Activated CD8-positive, alpha-beta T cell treated with anti-CD3 and anti-CD28 coated beads, Interleukin-2, amount 10 ng/mL, durations not matched to agents 7 days and 5 days (primary cell): ENCODE measurements at places on chromosomes 2 and 18. TPM values are rescaled to one million over a fixed set of nuclear protein-coding genes. Genes with fewer than 3 reads are reported as not detected.

GRCh38 chr2:239169311-239170048 is 231.3 kb downstream of the HDAC4 start:
- H3K27me3 ChIP-seq, result no peaks in the 10 kb centered on the region
- no peak for DNase-seq
- H3K4me1 ChIP-seq, result peaks cover 12% of the 10 kb centered on the region
- H3K4me3 ChIP-seq, result no peak overlapping the region
- H3K27ac ChIP-seq, result no peak overlapping the region
- H3K36me3 ChIP-seq, result peaks cover 47% of the 10 kb centered on the region

GRCh38 chr2:220434385-220434784 is 807.0 kb downstream of the SLC4A3 start:
- no peak overlapping the region for H3K4me3 ChIP-seq
- H3K27me3 ChIP-seq, result no peaks in the 10 kb centered on the region
- no peaks in the 10 kb centered on the region for H3K4me1 ChIP-seq
- H3K27ac ChIP-seq, result no peak overlapping the region

- no peak overlapping the region for H3K4me3 ChIP-seq
- no peak for DNase-seq
- H3K36me3 ChIP-seq, result no peaks in the 10 kb centered on the region
- H3K4me1 ChIP-seq, result no peaks in the 10 kb centered on the region
- peaks cover 9% of the 10 kb centered on the region for H3K27me3 ChIP-seq
These were observed 35.3 kb upstream of the GCC2 start for GRCh38 chr2:108413711-108414095.

- DNase-seq, result no peak
- peaks cover 15% of the 10 kb centered on the region for H3K4me1 ChIP-seq
- H3K27me3 ChIP-seq, result peaks cover 2% of the 10 kb centered on the region
- H3K27ac ChIP-seq, result no peak overlapping the region
- no peaks in the 10 kb centered on the region for H3K36me3 ChIP-seq
These were observed 114.9 kb downstream of the ICOS start for GRCh38 chr2:204051476-204051875.

DNA sequence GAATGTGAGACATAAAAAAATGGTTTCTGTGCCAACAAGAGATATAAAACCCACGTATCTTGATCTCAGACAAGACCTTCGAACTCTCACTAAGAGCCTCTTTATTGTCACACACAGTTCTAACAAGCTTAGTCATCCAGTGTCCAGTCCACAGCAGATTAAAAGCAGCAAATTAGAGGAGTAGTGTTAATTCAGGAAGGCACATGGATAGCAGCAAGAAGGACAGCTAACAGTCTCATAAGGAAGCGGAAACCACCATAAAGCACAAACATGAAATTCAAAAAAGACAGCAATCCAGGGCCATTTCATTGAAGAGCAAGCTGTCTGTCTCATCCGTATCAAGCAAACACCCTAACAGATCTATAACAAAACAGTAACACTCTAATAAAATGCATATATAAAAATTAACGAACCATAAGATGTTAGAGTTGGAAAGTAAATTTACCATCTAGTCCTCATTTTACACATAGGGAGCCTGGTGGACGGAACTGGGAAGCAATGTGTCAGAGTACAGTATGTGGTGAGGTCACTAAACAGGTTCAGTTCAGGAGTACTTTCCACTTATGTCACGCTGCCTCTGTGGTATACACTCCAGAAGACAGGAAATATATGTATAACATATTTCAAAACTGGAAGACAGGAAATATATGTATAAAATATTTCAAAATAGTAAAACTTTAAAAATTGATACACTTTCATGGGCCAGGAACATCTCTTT is 18.3 kb downstream of the AAK1 start:
- no peaks in the 10 kb centered on the region for H3K27me3 ChIP-seq
- H3K27ac ChIP-seq, result no peak overlapping the region

- H3K27me3 ChIP-seq, result no peaks in the 10 kb centered on the region
- no peaks in the 10 kb centered on the region for H3K36me3 ChIP-seq
- no peak overlapping the region for H3K27ac ChIP-seq
- peaks cover under 1% of the 10 kb centered on the region for H3K4me1 ChIP-seq
- H3K4me3 ChIP-seq, result no peak overlapping the region
These were observed 21.2 kb upstream of the ALPI start for GRCh38 chr2:232434563-232435374.

- no peaks in the 10 kb centered on the region for H3K36me3 ChIP-seq
- no peak overlapping the region for H3K27ac ChIP-seq
- no peak for DNase-seq
- H3K4me1 ChIP-seq, result no peaks in the 10 kb centered on the region
- no peaks in the 10 kb centered on the region for H3K27me3 ChIP-seq
- no peak overlapping the region for H3K4me3 ChIP-seq
These were observed 127.8 kb downstream of the INHBB start for GRCh38 chr2:120473522-120474271.

DNA sequence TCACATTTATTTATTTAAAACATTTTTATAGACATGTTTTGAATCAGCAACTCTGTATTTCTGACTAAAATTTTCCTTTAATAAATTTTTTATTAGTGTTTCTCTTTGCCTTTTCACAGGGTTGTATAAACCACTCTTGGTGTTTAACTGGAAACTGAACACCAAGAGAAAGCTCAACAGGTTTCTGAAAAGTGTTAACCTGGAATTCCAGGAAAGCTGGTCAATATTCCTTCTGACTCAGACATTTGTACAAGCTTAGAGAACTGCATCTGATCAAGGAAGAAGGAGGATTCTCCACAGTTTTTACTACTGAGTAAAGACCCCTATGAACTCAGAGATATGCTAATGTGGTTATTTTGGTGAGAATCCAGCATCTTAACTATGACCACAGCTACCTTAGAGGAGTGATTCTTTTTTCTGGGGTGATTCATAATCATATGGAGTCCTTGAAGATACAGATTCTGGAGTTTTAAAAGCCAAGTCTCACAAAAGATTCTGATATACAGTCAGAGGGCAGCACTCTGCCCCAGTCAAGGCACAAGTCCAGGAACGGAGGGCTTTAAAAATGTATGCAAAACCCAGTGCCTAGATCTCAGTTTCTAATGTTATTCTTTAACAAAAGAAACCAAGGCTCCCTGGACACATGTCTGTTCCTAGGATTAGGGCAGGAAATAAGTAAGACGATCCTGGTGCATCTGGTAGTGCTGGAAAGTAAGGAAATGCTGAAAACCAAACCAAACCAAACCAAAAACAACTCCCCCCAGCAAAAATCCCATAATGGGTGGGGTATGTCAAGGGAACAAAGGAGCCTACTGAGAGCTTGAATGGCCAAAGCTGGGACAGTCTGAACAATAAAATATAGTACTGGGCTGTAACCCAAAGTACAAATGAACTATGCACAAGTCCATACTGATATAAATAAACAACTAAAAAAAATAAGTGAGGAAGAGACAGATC is 85.1 kb upstream of the FZD5 start:
- H3K36me3 ChIP-seq, result no peaks in the 10 kb centered on the region
- H3K27ac ChIP-seq, result no peak overlapping the region
- DNase-seq, result no peak
- no peaks in the 10 kb centered on the region for H3K4me1 ChIP-seq

- peaks cover 47% of the 10 kb centered on the region for H3K27me3 ChIP-seq
- H3K27ac ChIP-seq, result no peak overlapping the region
- DNase-seq, result no peak
These were observed 1.7 kb upstream of the ABHD1 start for GRCh38 chr2:27121906-27122305.

DNA sequence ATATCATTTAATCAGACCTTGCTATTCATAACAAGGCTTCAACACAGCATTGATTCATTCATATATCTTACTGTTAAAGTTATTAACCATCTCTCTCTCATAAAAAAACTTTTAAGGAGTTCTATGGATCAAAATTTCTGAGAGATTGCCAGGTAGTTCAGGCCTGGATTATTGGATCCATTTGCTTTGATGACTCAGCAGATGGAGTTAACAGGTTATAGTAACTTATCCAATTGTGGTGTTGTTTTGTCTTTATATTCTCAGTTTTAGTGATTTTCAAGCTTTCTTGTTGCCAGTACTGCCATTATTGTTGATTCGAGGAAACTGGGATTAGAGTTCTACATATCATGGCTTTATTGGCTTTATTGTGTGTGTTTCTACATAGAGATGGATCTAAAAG is 195.7 kb upstream of the MMADHC start:
- no peaks in the 10 kb centered on the region for H3K27me3 ChIP-seq
- H3K4me3 ChIP-seq, result no peak overlapping the region
- H3K36me3 ChIP-seq, result no peaks in the 10 kb centered on the region
- no peak for DNase-seq
- no peak overlapping the region for H3K27ac ChIP-seq

- H3K4me1 ChIP-seq, result peaks cover 75% of the 10 kb centered on the region
- no peak for DNase-seq
- H3K27me3 ChIP-seq, result no peaks in the 10 kb centered on the region
- peak overlapping the region; percentile 94 for H3K27ac ChIP-seq
- H3K4me3 ChIP-seq, result peak overlapping the region; percentile 61
These were observed 35.1 kb downstream of the CD28 start for GRCh38 chr2:203741566-203741965.

DNA sequence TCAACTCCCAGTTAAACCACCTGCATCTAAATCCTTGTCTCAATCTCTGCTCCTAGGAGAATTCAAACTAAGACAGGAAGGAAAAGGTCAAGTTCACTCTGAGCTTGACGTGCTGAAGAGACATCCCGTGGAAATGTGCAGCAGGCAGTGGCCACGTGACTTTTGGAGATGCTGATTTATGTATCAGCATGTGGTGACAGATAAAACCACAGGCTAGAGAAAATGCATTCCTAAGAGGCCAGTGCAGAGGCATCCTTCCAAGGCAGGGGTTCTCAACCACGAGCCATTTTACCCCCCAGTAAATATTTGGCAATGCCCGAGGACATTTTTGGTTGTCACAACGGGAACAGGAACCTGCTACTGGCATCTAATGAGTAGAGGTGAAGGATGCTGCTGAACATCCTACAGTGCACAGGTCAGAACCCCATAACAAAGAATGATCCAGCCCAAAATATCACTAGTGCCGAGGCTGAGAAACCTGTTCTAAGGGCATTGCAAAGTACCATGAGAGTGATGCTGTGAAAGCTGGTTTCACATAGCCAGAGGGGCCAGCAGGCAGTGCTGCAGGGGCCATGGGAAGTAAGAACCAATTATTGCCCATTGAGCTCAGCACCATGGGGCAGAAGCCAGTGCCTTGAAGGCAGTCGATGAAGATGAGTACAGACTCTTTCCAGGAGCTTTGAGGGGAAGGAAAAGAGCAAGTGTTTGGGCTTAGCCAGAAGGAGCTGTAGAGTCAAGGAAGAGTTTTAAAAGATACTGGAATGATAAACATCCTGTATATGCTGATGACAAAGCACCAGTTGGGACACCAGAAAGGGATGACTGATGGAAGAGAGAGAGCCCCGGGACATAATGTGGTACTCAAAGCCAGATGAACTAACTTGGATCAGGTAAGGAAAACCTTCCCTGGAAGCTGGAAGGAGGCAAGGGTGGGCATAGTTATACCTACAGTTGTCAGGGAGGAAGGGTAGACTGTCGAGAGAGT is 174.6 kb downstream of the HAUS1 start:
- no peak overlapping the region for H3K4me3 ChIP-seq
- peaks cover 3% of the 10 kb centered on the region for H3K36me3 ChIP-seq
- no peaks in the 10 kb centered on the region for H3K27me3 ChIP-seq

DNA sequence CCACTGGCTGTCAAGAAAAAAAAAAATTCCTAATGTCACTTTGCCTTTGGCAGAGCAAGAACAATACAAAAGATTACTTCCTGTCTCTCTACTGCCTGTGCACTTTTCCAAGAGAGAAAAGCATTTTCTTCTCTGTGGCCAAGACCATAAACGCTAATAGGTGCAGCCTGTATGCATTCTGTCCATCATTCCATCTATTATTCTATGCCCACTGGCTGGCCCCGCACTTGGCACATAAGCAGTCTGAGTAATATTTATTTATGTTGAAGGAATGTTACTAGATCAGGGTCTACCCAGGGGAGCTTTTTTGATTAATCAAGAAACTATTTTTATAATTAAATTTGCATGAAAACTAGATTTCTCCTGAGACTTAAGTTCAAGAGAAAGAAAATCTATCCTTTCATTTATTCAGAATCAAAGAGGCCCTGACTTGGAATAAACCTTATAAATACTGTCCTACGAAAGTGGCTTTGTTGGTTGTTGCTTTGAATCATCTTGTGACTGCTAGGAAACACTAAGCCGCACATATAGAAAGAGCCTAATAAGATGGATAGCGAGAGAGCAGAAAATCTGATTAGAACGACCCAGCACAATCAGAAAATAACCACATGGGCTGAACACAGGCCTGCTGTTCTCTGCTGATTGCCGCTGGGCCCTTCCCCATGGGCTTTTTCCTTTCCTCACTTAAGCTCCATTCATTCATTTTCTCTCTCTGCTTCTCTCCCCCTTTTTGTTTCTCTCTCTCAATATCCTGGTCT is 59.4 kb downstream of the MMADHC start:
- DNase-seq, result no peak
- H3K36me3 ChIP-seq, result no peaks in the 10 kb centered on the region
- H3K27me3 ChIP-seq, result peaks cover 13% of the 10 kb centered on the region

DNA sequence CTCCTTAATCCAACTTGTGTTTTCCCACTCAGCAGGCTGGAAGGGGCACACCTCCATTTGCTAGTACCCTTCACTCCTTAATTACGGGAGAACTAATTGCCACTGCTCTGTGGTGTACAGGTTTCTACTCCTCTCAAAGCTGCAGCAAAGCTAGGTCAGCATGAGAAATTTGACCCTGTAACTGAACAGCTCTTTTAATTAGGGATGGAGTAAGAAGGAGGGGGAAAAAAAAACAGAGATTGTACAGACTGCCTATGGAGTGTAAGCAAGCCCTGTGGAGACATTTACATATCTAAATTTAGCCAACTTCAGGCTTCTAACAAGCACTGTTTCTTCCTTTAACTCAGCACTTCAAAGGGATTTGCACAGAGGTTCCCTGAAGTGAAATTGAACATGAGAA is 629.7 kb upstream of the SETBP1 start:
- no peak overlapping the region for H3K27ac ChIP-seq
- no peak overlapping the region for H3K4me3 ChIP-seq
- H3K36me3 ChIP-seq, result no peaks in the 10 kb centered on the region

- no peak for DNase-seq
- no peak overlapping the region for H3K27ac ChIP-seq
- no peaks in the 10 kb centered on the region for H3K27me3 ChIP-seq
- no peaks in the 10 kb centered on the region for H3K36me3 ChIP-seq
- no peak overlapping the region for H3K4me3 ChIP-seq
These were observed 1403.0 kb upstream of the NXPH2 start for GRCh38 chr2:140183056-140183765.

DNA sequence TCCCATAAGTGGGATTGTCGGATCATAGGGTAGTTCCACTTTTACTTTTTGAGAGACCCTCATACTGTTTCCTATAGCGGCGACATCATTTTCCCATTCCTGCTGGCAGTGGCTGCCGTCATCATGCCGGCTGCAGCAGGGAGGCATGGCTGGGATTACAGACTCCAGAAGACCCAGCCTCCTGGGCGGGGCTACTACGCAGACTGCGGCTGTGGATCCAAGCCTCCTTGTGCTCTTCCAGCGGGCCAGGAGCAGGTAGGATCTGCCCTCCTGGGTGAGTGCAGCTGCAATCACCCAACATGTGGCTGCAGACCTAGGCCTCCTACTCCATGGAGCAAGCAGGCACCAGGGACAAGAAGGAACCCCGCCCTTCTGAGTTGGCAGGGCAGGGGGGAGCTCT is 359.2 kb downstream of the GALR1 start:
- DNase-seq, result no peak
- no peak overlapping the region for H3K27ac ChIP-seq

The PKP4 gene
- 32.9 TPM for total RNA-seq

The RGPD8 gene
- total RNA-seq, result 7.8 TPM

The NEU2 gene
- not detected for total RNA-seq

The DNAJC5G gene
- total RNA-seq, result not detected

The ACMSD gene
- total RNA-seq, result not detected

The DNER gene
- not detected for total RNA-seq

The GPR39 gene
- total RNA-seq, result not detected
